ENCODE measurements at places on chromosomes 16 and 17.

DNA sequence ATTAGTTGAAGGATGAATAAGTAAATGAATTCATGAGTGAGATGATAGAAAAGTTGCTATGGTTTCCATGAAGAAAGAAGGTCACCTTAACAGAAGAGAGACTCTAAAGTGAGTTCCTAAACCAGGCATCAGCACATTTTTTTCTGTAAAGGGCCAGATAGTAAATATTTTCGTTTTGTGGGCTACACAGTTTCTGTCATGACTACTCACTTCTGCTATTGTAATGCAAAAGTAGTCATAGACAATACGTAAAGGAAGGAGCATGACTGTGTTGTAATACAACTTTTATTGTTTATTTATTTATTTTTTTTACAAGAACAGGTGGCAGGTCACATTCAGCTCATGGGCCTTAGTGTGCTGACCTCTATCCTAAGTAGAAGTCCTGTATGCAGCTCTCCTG is 426.1 kb upstream of the DYNLRB2 start:
- no peak for DNase-seq

DNA sequence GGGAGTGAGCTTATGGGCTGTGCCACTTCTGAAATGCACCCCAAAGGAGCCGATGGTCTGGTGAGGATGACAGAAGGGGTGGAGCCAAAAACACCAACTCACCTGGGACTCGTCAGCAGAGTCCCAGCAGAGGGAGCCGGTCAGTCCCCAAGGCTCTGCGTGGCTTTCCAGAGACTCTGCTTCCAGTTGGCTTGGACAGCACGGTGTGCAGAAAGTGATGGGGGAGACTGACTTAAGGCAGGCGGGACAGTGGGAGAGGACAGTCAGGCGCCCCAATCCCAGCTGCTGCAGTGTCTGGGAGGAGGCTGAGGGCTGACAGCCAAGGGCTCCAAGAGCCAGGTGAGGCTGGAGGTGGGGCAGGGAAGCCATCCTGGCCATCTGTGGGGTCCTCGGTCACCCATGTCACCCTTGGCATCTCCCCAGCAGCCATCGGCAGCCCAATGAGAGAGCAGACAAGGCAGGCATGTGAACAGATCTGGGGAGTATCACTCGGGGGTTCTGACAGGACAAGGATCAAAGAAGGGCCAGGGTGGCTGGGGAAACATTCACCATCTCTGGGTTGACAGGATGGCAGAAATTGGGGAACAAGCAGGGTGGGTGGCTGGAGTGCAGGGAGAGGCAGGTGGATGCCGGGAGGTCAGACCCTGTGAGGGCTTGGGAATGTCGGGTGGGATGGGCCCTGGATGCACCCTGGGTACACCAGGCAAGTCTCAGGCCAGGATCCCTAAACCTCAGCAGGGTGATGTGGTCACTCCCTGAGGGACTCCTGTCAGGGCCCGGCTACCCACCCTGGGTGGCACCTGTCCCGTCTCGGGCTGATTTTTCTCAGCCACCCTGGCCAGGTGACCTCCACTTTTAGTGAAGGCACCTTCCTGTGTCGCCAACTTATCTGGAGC is 8.9 kb upstream of the KRTAP17-1 start:
- DNase-seq = no peak

DNA sequence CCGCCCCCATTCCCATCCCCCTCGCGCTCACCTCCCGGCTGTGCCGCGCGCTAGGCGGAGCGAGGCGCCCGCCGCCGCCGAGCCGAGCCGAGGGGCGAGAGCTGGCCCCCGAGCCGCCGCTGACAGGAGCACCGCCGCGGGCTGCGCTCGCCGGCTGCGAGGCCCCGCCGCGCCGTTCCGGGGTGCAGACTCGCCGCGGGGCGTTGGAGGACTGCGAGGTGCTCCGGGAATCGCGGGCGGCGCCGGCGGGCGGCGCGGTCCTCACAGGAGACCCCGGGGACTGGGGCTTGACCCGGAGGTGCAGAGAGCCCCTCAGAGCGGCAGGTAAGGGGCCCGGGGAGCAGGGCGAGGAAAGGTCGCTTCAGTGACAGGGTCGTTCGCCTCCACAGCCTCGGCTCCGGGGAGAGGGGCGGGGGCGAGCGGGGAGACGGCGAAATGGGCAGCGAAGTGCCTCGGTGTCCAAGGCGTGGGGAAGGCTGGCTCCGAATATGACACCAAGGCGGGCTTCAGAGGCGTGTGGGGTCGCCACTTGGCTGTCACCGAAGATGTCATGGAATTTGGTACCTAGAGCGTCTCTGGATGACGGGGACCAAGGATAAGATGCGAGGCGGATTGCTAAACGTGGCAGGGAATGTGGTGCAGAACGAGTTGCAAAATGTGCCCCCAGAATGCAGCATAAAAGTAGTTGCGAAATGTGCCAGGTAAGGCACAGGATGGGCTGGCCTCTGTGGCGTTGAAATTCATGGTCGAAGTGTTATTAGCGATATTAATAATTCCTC is 580 bp downstream of the TANC2 start:
- peak; percentile 66 for DNase-seq

- DNase-seq = no peak
Observed at GRCh38 chr17:1907909-1908698, 78.3 kb downstream of the RPA1 start.

DNA sequence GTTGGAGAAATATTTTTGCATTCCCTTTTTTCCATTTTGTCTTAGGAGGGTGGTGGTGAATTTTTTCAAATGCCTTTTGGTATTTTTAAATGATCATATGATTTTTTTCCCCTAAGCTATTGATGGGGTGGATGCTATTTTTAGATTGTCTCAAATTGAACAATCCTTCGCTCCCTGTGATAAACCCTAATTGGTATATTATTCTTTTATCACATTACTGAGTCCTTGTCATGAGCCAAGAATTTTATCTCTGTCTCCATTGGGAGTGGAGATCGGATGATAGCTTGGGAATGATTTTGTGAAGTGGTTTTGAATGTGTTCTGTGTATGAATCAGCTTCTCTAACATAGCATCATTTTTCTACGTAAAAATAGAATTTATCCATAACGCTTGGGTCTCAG is 15.4 kb downstream of the NECAB2 start:
- DNase-seq = no peak

- no peak for DNase-seq
Observed at GRCh38 chr17:47957591-47958490, at the start of gene PRR15L. PRR15L (minus strand) TSS chr17:47957883; CDS start chr17:47953234, 4,649 bp downstream.

GRCh38 chr17:68595986-68596385 is 5.2 kb downstream of the FAM20A start:
- DNase-seq = no peak

DNA sequence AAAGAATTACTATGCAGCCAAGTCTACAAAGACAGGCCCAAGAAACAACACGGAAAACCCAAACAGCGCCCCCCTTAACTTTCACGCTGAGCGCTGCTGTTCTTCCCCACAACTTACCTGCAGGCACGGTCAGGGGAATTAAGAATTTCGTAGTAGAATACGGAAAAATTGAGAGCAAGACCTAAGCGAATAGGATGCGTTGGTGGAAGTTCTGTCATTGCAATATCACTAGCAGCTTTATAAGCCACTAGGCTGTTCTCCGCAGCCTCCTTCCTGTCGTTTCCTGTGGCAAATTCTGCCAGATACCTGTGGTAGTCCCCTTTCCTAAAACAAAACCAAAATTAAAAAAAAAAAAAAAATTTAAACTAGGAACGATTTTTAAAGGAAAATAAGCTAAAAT is 39.0 kb downstream of the YWHAE start:
- no peak for DNase-seq

DNA sequence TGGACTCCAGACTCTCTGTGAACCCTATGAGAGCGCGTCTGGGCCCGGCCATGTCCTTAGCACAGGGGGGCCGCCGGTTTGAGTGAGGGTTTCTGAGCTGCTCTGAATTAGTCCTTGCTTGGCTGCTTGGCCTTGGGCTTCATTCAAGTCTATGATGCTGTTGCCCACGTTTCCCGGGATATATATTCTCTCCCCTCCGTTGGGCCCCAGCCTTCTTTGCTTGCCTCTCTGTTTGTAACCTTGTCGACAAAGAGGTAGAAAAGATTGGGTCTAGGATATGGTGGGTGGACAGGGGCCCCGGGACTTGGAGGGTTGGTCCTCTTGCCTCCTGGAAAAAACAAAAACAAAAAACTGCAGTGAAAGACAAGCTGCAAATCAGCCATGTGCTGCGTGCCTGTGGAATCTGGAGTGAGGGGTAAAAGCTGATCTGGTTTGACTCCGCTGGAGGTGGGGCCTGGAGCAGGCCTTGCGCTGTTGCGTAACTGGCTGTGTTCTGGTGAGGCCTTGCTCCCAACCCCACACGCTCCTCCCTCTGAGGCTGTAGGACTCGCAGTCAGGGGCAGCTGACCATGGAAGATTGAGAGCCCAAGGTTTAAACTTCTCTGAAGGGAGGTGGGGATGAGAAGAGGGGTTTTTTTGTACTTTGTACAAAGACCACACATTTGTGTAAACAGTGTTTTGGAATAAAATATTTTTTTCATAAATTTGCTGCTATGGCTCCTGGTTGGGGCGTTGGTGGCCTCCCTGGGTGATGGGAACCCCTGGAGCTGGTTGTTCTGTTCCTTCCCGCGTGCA is 23.1 kb downstream of the STAT5A start:
- peak; percentile 98 for DNase-seq

DNA sequence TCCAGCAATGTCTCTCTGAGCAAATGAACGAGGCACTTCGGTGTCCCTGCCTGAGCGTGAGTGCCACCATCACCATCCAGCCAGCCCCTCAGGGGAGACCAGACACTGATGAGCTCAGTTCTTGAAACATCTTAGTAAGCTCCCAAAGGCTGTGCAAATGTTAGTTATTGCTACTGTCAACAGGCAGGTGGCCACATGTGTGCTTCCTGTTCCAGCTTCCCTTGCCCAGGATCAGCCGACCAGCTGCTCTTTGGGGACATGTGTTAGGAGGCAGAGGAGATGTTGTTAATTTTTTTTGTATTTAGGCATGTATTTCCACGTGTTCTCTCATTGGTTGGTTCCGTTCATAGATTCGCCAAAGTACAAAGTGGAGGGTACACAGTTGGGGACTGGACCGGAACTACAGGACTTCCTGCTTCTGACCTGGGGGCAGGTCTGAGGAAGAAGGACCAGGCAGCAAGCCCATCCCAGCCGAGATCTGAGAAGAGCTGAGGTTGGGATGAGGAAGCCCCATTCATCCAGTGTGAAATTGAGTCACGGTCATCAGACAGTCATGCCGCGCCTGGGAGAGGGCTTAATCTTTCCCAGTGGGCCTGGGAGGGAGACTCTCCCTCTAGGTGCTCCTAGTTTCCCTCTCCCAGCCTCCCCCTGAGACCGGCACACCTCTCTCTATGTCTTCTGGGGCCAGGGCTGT is 3.8 kb downstream of the TTYH2 start:
- DNase-seq = no peak

- no peak for DNase-seq
Observed at GRCh38 chr16:57757883-57758282, 22.3 kb downstream of the KATNB1 start.

DNA sequence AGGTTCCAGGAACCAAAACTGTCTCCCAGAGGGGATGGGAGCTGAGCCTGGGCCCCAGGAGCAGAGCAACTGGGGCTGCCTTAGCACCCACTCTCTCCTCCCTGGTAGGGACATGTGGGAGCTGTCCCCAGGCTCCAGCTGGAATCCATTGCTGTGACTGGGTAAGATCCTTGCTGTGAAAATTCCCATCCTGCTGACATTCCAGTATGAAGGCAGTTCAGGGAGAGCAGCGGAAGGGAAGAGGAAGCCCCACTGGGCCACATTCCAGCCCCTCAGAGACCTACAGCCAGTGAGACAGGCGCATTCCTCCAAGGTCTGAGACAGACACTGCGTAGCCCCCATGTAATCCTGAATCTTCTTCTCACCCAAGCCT is 24.2 kb downstream of the MYO18A start:
- peak; percentile 45 for DNase-seq

- no peak for DNase-seq
Observed at GRCh38 chr17:17736205-17737183, 55.2 kb downstream of the RAI1 start.

GRCh38 chr17:5592382-5592781 is 8.1 kb upstream of the NLRP1 start:
- no peak for DNase-seq

GRCh38 chr17:68238164-68238870 is 9.5 kb upstream of the AMZ2 start:
- DNase-seq = no peak

- peak; percentile 75 for DNase-seq
Observed at GRCh38 chr17:57986841-57987580, 1.0 kb downstream of the VEZF1 start.

DNA sequence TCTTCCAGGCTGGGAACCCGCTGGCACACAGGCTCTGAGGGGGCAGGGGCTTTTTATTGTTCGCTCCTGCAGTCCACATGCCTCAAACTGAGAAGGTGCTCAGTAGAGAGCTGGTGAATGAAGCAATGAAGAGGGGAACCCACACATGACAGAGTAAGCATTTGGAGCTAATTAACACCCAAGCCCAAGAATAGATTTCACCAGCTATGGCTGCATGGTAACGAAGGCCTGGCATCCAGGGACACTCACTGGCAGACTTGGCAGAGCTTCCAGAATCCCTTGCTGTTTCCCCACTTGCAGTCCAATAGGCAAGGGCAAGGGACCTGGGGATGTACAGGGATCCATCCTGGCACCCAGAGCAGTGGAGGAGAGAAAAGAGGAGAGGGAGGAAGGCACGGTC is 12.2 kb downstream of the FLOT2 start:
- DNase-seq = no peak

DNA sequence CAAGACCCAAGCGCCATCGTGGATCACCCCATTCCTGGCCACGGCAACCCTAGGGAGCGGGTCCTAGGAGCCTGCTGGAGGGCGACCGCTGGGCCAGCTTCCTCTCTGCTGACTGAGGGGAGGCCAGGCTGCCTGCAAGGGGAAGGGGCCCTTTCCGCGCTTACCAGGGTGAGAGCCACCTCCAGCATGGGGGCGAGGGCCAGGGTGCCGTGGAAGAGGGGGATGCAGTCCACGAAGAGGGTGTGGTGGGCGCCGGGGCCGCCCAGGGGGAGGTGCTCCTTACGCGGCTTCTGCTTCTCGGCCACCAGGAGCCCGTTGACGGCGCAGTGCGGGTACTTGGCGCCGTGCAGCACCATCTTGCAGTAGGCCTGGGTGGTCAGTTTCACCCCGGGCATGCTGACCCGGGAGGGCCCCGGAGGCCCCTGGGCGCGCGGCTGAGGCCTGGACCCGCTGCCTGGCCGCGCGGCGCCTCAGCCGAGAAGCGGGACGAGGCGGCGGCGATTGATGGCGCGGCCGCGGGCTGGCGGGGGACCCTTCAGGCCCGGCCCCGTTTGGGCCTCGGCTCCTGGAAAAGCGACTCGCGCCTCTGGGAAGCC is 345 bp downstream of the EMC8 start:
- DNase-seq = peak; percentile 33

DNA sequence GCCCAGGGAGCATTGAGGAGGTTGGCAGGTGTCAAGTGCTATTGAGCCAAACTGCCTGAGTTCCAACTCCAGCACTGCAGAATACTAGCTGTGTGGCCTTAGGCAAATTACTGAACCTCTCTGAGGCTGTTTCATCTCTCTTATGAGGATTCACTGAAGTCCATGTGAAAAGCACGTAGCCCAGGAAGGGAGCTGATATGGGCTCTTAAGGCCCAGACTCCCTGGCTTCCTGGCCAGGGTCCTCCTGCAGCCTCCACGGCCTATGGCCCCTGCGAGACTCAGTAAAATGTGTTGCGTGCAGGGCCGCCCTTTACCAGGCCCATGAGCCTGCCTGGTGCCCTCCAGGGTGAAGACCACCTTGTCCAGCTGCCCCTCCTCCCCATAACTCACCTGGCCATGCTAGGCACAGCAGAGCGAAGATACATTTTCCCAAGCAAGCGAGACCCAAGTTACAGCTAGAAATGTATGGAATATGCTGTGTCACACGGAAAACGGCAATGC is 133.7 kb upstream of the TNRC6C start:
- DNase-seq = no peak

Measured in adrenal gland (tissue), 19 donors.